ENCODE measurements at places on chromosomes 2 and 18.
A peak's percentile ranks its signal among the peaks of the same experiment; 100 is the strongest.

GRCh38 chr2:1192121-1192520 lies 221.1 kb upstream of the TPO start:
- DNase-seq, result no peak

- DNase-seq, result no peak
These were observed 21.6 kb downstream of the PARD6G start for GRCh38 chr18:80225685-80226084.

- no peak for DNase-seq
These were observed 56.9 kb downstream of the COMMD1 start for GRCh38 chr2:61962095-61962984.

GRCh38 chr2:8974016-8974415 lies 29.5 kb downstream of the MBOAT2 start:
- DNase-seq, result no peak

DNA sequence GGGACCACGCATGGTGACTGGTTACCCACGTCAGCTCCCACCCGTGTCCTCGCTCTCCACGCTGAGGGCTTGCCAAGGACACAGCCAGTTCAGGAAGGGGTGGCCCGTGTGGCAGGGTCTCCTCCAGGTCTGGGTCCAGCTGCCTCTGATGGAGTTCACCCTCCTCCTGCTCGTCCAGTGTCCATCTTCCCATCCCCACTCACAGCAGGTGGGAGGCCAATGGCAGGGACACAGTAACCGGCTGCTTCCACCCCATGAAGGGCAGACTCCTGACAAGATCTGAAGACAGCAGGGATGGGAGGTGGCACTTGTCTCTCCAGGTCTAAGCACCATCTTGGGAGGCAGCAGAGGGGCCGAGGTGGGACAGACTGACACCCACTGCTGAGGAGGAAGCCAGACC lies 106.4 kb downstream of the NDUFA10 start:
- no peak for DNase-seq

DNA sequence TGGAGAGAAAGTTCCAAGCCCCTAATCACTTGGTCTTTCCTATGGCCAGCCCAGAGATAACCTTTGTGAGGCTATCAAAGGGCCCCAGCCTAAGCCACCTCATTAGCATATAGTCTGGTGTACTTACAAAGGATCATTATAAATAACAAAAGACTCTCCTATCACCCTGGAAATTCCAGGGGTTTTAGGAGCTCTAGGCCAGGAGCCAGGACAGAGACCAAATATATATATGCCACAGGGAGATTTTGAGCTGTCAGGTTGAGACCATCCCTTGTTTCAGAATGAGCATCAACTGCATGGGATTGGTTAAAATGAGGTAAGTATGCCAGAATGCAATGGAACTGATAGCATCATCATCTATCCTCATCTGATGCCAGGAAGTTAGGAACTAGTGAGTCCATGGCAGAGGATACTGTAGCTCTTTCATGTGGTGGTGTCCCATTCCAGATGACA lies 32.1 kb upstream of the CHRNA1 start:
- no peak for DNase-seq

GRCh38 chr2:146295080-146295670 lies 1549.7 kb upstream of the ACVR2A start:
- peak; percentile 4 for DNase-seq

DNA sequence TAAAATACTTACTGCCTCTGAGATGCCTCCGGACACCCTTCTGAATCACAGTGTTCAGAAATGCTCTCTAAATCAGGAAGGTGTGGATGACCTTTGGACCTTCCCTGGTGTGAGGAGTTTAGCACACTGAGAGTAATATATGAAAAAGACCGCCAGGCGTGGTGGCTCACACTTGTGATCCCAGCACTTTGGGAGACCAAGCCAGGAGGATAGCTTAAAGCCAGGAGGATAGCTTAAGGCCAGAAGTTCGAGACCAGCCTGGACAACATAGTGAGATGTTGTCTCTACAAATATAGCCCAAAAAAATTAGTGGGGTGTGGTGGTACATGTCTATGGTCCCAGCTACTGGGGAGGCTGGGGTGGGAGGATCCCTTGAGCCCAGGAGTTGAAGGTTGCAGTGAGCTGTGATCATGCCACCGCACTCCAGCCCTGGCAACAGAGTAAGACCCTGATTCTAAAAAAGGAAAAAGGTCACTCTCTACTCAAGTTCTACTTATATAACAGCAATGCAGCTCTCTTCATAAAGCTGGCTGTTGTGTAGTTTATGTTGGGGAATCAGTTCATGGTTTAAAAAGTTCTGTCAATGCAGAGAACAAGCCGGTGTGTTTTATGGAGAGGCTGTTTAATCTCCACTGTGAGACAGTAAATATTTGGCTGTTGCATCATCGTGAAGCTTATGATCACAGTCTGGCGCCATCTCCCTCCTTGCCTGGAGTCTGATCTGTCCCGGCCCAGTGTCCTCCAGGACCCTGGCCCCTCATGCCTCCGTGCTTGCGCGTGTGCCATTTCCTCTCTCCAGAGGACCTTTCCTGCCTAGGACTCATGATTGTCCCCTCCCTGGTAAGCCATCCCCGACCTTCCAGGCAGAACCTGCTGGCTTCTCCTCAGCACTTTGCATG lies 184.5 kb downstream of the FAM210A start:
- no peak for DNase-seq

DNA sequence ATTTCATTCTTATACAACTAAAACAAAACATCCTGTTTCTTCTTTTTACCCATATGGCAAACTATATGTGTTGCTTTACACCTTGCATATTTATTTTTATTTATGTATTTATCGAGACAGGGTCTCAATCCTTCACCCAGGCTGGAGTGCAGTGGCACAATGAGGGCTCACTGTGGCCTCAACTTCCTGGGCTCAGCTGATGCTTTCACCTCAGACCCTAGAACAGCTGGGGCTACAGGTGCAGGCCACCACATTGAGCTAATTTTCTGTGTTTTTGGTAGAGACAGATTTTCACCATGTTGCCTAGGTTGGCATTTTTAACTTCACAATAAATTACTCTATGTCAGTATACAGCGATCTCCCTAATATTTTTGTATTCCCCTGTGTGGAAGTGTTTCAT lies 522.0 kb downstream of the MBD2 start:
- DNase-seq, result no peak

DNA sequence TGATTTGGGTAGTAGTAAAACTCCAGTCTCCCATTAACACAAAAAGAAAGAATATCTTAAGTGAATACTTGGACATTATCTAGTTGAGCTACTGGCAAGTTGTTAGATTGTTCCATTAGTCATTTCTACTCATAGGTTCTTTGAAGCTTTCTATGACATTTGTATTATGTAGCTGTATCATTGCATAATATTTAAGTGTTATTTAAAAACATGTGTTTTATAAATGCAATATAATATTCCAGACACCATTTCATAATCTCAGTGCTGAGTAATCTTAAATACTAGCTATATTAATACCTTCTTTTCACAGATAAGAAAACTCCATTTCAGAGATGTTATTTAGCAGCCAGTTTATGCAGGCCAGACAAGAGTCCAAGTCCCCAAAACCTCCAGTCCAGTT lies 271.9 kb downstream of the NCKAP5 start:
- DNase-seq, result no peak

- DNase-seq, result no peak
These were observed 413.2 kb upstream of the LRATD1 start for GRCh38 chr2:14219306-14219705.

DNA sequence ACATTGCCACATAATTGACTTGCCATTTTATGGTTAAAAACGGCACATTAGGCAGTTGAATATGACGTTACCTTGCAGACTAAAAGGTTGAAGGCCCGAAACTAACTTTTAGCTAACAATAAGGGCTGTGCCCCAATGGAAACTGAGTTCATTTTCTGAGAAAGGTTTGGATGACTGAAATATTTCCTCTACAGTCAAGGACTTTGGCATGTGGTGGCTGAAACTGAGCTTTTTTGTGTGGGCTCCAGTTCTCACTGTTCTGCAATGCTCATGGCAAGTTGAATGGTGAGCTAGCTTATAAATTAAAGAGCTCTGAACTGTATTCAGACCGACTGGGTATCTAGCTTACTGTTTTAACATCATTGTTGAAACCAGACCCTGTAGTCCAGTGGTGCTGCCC lies 23.8 kb upstream of the TXNDC2 start:
- DNase-seq, result no peak

DNA sequence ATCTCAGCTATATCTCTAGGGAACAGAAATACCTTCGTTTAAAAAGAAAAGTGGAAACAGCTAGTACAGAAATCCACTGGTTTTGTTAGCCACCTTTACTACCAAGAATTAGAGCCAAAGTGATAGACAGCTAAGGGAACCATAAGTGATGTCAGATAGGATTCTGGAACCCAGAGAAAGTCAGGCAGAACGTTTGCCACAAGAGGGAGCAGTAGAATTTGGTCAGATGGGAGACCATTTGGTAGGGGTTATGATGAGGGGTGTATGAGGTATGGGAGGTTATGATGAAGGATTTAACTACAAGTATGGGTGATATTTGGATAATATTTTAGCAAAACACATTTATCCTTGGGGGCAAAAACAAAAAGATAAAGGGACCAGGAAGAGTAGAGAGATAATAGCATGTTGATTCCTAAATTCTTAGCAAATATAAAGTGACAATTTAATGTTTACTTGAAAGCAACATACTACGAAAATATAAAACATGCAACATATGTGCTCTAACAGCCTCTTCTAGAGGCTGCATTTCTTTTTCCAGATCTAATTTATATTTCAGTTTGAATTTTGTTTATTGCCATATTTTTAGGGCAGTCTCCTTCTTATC lies 3.3 kb downstream of the SLC8A1 start:
- DNase-seq, result peak; percentile 48

- DNase-seq, result peak; percentile 63
These were observed 405.8 kb upstream of the CDH2 start for GRCh38 chr18:28582724-28583123.

DNA sequence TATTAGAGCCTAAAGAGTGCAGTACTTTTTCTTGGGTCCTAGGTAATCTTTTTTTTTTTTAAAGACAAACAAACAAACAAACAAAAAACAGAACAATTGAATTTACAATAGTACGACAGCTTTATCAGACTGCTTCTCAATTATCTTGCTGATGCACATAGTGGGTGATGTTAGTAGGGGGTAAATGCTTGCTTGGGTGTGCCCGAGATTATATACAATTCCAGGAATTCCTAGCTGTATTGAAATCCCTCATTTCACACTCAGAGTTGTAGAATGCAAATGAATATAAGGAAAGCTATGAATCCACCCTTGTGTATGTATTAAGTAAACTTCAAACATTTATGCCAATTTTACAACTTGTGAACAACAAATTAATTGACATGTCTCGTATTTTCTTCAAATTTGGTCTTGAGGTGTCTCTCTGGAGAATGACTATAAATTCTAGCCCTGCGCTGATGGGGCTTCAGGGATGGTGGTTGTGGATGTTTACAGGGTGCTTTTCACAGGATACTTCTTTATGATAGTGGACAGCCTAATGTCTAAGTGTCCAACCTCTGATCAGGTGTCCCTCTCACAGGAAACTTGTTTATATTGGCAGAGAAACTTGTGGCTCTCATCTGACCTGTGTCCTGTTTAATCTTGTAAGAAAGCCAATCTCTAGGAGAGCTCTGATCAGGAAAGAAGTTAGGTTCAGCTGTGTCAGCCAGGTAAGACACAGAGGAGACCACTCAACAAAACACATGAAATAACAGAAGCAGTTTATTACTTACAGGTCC lies 61.9 kb upstream of the SLC39A10 start:
- no peak for DNase-seq

All from NCI-H1417 (cell line).